ENCODE measurements at places on chromosomes 6 and 20.

- no peak for DNase-seq
These were observed 60.0 kb upstream of the ZFAND3 start for GRCh38 chr6:37759221-37760144.

- peak; percentile 24 for DNase-seq
These were observed 36.6 kb upstream of the HIVEP1 start for GRCh38 chr6:11975353-11975977.

DNA sequence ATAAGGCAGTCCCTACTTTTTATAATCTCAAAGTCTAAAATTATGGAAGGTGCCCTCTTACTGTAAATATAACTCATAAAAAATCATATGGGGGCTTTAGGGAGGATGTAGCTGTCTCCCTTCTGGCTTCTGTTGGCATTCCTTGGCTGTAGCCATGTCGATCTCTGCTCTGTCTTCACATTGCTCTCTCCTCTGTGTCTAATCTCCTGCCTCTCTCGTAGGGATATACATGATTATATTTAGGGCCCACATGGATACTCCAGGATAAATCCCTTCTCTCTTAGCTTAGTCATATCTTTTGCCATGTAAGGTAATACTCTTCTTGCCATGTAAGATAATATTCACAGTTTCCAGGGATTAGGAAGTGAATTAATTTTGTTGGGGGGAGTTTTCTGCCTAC lies 28.6 kb downstream of the CDS2 start:
- DNase-seq: no peak

- no peak for DNase-seq
These were observed 28.2 kb upstream of the ELMO2 start for GRCh38 chr20:46434597-46434996.

DNA sequence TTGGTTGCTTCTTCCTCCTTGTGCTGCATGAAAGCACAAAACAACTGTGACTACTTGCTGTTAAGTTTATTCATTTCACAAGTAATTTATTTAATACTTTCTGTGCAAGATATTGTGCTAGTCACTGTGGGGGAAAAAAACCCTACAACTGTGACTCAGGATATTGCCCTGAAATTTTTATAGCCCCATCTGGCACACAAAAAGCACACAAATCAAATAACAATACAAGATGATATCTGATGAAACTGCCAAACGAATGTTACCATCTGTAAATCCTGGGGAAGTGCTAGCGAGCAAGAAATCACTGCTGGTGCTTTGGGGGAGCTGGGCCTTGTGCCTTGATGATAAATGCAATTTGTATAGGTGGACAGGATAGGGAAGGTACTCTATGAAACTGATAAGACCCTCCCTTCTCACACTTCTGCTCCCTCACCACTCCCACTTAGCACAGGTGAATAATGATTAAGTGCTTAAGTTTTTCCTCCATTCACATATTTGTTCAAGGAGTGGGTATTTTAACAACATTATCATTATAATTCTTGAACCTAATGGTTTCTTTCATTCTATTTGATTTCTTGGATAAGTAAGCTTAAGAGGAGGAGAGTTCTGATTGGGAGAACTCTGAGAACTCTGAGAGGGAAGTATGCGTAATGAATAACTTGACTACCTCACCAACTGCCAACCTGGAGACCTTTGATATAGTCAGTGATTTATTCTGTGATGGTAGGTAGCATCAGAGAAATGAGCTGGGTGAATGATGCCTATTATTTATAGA lies 115.3 kb downstream of the RTN4IP1 start:
- DNase-seq: no peak

- no peak for DNase-seq
These were observed 11.5 kb downstream of the FILIP1 start for GRCh38 chr6:75481936-75482593.

- DNase-seq: no peak
These were observed 18.4 kb upstream of the SNX9 start for GRCh38 chr6:157804448-157805327.

- no peak for DNase-seq
These were observed 21.7 kb upstream of the DAAM2 start for GRCh38 chr6:39770446-39770845.

- no peak for DNase-seq
These were observed 21.7 kb downstream of the FGD2 start for GRCh38 chr6:37027036-37027720.

GRCh38 chr6:113221850-113222249 lies 635.3 kb upstream of the MARCKS start:
- DNase-seq: no peak

GRCh38 chr6:101537753-101538316 lies 144.3 kb downstream of the GRIK2 start:
- no peak for DNase-seq

DNA sequence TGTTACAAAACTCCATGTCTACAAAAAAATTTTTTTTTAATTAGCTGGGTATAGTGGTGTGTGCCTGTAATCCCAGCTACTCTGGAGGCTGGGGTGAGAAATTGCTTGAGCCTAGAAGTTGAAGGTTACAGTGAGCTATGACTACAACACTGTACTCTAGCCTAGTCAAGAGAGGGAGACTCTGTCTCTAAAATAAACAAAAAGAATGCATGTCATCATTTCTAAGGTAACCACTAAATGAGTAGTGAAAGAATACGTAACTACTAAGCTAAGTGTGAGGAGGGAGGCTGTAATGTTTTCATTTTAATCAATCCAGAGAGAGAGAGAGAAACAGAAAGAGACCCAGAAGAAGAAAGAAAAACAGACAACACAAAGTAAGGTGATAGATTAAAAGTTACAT lies 9.9 kb downstream of the SYCP2 start:
- no peak for DNase-seq

DNA sequence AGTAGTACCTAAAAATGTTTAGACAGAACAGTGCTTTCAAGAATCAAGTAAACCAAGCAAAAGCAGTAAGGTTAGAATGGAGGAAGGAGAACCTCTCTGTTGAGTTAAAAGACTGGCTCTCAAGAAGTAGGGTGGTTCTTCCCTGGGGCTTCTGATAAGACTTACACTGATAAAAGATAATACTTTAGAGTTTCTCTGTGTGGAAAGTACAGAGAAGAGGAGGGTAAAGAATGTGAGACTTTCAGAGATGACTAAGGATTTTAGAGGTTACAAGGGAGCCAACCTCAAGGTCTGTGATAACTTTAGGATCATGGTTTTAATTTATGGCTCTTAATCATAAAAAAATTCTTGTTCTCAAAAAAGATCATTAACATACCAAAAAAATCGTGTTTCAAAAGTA lies 30.9 kb upstream of the ALDH8A1 start:
- no peak for DNase-seq

GRCh38 chr20:43916073-43916880 lies 1.6 kb downstream of the TOX2 start:
- DNase-seq: no peak

GRCh38 chr6:3861424-3861823 lies 12.3 kb downstream of the FAM50B start:
- DNase-seq: no peak

DNA sequence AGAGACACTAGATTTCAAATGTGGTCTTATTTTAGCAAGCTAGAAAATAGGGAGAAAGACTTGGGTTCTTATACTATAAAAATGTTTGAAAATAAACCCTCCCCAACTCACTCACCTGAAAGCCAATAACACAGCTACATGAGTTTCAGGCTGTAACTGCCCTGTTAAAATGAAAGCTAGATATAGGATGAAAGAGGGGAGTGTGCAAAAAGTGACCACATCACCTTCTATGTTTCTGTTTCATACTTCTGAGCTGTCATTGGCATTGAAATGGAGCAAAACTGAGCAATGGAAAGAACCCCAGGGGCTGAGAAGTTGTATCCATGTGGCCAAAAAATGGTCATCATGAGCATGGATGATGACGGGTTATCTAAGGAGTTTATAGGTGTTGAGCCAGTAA lies 148.1 kb upstream of the TENT5A start:
- no peak for DNase-seq

- DNase-seq: no peak
These were observed 86.0 kb downstream of the SAMD3 start for GRCh38 chr6:130136798-130137197.

DNA sequence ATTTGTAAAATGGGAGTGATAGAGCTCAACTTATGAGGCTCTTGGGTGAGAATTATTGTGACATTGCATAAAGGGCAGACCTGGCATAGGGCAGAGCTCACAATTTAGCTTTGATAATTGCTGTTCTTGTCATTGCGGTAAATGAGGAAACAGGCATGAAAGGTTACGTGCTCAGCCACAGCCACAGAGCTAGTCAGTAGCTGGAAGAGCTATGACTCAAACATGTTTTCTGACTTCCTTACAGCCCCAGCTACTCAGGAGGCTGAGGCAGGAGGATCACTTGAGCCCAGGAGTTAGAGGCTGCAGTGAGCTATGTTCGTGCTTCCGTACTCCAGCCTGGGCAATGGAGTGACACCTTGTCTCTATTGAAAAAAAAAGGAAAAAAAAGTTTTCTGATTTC lies 3.5 kb upstream of the GHRH start:
- DNase-seq: no peak

DNA sequence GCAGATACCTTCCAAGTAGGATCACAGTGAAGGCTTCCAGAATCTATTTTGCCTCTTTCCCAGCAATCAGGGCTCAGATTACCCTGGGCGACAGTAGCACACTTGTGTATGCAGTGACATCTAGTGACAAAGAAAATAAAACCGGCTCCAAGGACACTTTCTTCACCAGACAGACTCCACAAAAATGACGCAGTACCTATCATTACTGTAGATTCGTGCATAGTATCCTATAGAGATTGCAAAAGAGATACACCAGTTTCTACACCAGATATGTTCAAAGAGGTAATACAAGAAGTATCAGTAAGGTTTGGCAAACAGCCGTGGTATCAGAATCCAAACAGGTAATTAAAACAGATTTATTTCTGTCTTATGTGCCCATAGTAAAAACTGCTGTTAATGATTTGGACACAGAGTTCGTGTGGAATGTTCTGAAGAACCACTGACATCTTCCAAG lies 600.4 kb upstream of the JAG1 start:
- no peak for DNase-seq

DNA sequence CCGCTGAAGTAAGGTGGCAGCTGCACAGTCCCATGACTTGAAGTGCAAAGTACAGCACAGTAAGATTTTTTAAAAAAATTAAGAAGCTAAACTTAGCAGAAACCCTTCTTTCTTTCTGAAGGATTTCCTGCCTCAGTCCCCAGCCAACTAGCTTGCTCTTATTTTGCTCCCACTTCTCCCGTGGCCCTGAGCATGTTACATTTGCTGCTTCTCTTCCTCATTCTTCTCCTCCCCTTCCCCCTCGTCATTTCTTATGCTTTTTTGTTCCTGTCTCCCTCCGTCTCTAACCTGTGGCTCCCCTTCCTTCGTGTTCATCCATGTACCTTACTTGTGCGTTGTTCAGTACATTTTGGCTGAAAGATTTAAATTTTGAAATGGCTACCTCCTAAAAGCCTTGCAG lies 123.0 kb downstream of the SASH1 start:
- no peak for DNase-seq

GRCh38 chr6:37584654-37585522 lies 85.2 kb upstream of the CCDC167 start:
- DNase-seq: no peak

- no peak for DNase-seq
These were observed 2.1 kb downstream of the UBE2J1 start for GRCh38 chr6:89350281-89350966.

GRCh38 chr6:112253498-112253840 lies 898 bp downstream of the LAMA4 start:
- DNase-seq: no peak

GRCh38 chr6:79783670-79784394 lies 152.7 kb downstream of the SH3BGRL2 start:
- no peak for DNase-seq

DNA sequence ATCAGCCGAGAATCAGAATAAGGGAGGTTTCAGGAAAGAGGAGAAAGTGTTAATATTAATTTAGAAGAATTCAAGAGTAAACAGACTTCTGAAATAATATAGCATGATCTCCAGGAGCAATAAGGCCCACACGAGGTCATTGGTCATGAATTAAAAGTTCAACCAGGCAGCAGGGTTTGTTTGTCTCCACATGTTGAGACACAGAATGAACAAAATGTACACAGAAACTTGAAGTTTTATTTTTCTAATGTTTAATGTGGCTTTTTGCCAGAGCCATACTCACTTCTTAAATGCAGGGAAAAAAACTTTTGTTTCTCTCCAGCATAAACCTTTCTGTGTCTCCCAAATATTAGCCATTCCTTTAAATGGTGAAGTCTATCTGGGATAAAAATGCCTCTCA lies 504.5 kb downstream of the HDGFL1 start:
- no peak for DNase-seq

- no peak for DNase-seq
These were observed 49.8 kb downstream of the TPD52L1 start for GRCh38 chr6:125203395-125203794.

- no peak for DNase-seq
These were observed 971 bp downstream of the NFKBIE start for GRCh38 chr6:44264154-44265006.

GRCh38 chr6:157552820-157553485 lies 172.0 kb downstream of the ZDHHC14 start:
- DNase-seq: no peak

GRCh38 chr6:161181121-161181520 lies 92.7 kb downstream of the AGPAT4 start:
- no peak for DNase-seq

DNA sequence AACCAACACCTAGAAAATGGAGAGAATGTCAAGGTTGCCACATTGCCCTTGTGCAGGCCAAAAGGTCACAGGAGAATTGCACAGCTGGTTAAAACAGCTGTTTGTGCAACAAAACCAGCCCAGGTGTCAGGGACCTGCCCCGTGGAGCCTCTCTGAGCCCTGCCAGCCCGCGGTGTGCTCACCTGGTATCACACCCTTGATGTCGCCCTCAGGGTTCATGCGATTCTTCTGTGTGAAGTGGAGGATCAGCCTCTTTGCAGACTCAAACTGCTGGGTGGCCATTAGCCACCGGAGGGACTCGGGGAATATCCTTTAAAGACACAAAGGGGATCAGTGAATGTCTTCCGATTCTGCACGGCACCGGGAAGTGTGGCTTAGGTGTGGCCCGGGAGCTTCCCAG lies 39.2 kb downstream of the PSMG4 start:
- DNase-seq: peak; percentile 76

DNA sequence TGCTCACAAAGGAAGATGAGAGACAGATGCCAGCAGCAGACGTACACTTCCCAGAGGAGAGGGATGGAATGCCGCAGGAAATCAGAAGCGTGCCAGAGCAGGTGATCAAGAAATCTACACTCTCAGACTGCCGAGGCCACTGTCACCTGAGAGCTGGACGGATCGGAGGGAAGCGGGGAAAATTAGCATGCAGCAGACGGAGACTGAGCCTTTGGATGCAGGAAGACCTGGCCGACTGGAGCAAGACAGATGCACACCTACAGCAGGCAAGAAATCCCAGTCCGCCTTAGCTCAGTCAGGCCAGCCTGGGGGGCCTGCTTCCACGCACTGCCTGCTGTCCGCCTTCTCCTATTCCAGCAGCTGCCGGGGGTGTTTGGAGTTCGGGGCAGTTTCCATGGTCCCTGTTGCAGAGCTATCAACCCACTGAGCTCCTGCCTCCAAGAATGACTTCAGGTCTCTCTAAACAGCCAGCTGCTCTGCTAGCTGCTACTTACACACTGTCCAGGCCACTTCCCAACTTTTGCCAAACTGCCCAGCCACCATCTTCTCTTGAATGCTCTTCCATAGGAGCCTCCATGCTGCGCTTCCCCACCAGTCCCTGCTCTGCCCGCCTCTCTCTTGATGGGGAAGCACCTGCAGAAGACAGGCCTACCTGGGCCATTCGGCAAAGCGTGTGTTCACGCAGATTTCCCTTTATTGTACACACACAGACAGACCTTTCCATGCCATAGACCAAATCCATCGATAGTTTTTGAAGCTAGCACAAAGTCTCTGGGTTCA lies 368.5 kb downstream of the ZFAND3 start:
- DNase-seq: peak; percentile 70

All from lower leg skin (tissue), 4 donors.